Activated CD4-positive, alpha-beta T cell treated with anti-CD3 and anti-CD28 coated beads, Interleukin-2, amount 10 ng/mL, durations not matched to agents 7 days and 5 days (primary cell): ENCODE measurements at places on chromosomes 11 and 22.
A peak's percentile ranks its signal among the peaks of the same experiment; 100 is the strongest.

DNA sequence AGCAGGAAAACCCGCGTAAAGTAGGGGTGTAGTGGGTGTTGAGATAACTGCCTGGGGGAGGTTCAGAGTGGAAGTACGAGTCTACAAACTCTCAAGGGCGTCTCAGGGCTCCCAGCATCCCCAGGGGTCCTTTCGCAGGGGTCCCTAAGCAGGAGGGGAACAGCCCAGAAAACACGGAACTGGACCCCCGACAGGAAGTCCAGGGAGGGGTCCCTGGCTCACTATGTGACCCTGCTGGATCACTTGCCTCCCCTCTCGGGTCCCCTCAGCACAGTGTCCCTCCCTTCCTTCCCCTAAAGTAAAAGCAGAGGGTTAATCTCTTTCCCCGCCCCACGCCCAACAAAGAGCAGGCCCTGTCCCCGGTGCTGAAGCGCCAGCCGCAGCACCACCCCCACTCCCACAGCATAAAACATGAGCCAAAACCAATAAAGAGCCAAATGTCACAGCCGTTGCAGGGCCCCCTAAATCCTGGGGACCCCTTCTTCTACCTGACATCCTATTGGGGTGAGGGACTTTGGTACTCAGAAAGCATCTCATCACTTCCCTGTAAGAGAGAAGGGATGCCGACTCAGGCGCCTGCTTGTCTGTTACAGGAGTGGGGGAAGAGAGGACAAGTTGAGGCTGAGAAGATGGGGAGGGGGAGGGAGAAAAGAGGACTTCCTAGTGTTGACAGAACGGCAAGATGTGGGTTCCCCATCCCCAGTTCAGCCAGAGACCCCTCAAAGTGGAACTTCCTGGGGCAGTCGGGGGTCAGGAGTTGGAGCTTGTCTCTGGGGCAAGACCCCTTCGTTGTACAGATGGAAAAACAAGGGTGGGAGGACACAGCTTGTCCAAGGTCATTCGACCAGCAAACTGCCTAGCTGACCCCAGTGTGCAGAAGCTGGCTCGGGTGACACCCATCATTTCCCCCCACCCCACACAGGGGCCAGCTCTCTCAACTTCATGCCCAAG, 1.4 kb upstream of the NEFH start:
- peaks cover 6% of the 10 kb centered on the region for H3K36me3 ChIP-seq
- peak; percentile 59 for DNase-seq
- H3K27me3 ChIP-seq: peaks cover 52% of the 10 kb centered on the region
- H3K4me1 ChIP-seq: peaks cover 13% of the 10 kb centered on the region
- H3K27ac ChIP-seq: no peak overlapping the region

DNA sequence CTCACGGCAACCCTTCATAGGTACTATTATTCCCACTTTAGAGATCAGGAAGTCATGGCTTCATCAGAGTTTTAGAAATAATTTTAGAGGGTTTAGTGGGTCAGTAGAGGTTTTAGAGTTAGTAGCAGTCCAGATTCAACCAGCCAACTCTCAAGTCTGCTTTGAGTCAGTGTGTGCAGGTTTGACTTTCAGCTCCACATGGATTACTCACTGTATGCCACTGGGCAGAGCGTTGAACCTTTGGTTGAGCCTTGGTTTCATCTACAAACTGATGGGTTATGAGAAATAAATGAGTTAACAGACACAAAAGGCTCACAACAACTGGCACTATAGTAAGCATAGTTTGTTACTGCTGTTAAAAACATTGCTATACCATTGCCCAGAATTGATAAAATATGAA, 19.0 kb upstream of the TP53AIP1 start:
- H3K36me3 ChIP-seq: peaks cover 4% of the 10 kb centered on the region
- peaks cover 1% of the 10 kb centered on the region for H3K27me3 ChIP-seq
- peaks cover 39% of the 10 kb centered on the region for H3K4me1 ChIP-seq
- no peak overlapping the region for H3K27ac ChIP-seq
- DNase-seq: no peak

DNA sequence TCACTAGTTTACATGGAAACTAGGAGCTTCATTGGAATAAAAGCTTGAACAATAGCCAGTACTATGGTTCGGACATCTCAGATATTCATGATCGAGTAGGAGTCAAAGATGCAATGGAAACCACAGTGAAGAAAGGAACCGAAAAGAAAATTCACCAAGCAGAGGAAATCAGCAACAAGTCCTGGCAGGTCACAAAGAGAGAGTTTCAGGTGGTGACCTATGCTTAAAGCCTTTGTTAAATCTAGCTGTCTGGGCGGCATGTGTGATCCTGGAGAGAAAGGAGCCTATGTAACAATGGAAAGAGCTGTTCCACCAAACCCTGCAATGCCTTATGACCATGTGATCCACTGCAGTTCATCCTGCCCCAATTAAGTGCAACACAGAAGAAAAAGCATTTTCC, 68.9 kb upstream of the POU2AF2 start:
- no peak for DNase-seq
- peaks cover 6% of the 10 kb centered on the region for H3K4me1 ChIP-seq
- no peaks in the 10 kb centered on the region for H3K36me3 ChIP-seq
- H3K4me3 ChIP-seq: no peak overlapping the region
- no peak overlapping the region for H3K27ac ChIP-seq
- peaks cover 2% of the 10 kb centered on the region for H3K27me3 ChIP-seq

- H3K27ac ChIP-seq: no peak overlapping the region
- H3K36me3 ChIP-seq: no peaks in the 10 kb centered on the region
Measured at GRCh38 chr11:60830478-60831142, 11.3 kb upstream of the CCDC86 start.

DNA sequence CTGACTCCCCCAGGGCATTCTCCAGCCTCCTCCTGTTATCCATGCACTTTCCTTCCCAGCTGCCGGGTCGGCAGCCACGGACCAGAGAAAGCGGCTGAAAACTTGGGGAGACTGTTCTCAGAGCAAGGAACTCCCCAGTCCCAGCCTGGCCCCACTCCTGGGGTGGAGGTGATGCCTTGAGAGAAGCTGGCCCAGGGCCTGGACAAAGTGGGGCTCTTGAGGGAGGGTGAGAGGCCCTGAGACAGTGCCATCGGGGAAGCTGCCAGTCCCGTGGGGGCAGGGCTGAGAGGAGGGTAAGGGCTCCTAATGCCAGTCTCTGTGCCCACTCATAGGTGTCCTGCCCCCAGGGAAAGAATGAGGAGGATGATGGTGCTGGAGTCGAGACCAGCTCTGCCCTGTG, 53.8 kb downstream of the FLRT1 start:
- H3K27me3 ChIP-seq: no peaks in the 10 kb centered on the region
- H3K4me3 ChIP-seq: no peak overlapping the region
- peaks cover 8% of the 10 kb centered on the region for H3K4me1 ChIP-seq
- H3K36me3 ChIP-seq: no peaks in the 10 kb centered on the region
- DNase-seq: no peak
